ENCODE measurements at places on chromosomes 5 and 9. TPM values are rescaled to one million over a fixed set of nuclear protein-coding genes. Genes with fewer than 3 reads are reported as not detected.

LCNL1 gene
- 0.48 TPM for total RNA-seq

GRCh38 chr9:71483436-71483835 lies 284.9 kb downstream of the CEMIP2 start:
- peaks cover 5% of the 10 kb centered on the region for H3K27me3 ChIP-seq
- H3K4me3 ChIP-seq = no peak overlapping the region
- DNase-seq = no peak
- no peaks in the 10 kb centered on the region for H3K36me3 ChIP-seq
- H3K27ac ChIP-seq = no peak overlapping the region

DNA sequence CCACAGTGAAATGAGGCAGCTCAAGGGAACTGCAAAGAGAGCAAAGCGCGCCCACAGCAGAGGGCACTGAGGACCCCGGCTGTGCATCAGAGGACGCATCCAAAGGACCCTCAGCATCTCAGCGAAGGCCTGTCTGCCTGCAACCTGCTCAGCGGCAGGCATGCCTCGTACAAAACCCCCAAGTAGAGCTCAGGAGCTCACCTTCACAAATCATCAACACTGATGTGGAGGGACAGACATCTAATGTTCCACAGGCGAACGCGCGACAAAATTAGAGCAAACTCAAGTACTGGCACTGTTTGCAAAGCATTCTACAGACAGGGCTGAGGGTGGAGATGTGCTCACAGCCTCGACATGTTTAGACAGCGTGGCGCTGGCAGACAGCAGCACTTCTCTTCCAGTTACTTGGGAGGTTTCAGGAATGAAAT lies 81.0 kb downstream of the DCP2 start:
- H3K27me3 ChIP-seq = no peaks in the 10 kb centered on the region
- no peaks in the 10 kb centered on the region for H3K36me3 ChIP-seq
- H3K4me1 ChIP-seq = peaks cover 8% of the 10 kb centered on the region
- no peak overlapping the region for H3K4me3 ChIP-seq
- H3K27ac ChIP-seq = no peak overlapping the region

GRCh38 chr5:119398727-119399466 lies 43.1 kb downstream of the TNFAIP8 start:
- no peak for DNase-seq
- H3K36me3 ChIP-seq = peaks cover 33% of the 10 kb centered on the region
- peaks cover 35% of the 10 kb centered on the region for H3K4me1 ChIP-seq
- H3K27ac ChIP-seq = no peak overlapping the region
- H3K27me3 ChIP-seq = no peaks in the 10 kb centered on the region

DNA sequence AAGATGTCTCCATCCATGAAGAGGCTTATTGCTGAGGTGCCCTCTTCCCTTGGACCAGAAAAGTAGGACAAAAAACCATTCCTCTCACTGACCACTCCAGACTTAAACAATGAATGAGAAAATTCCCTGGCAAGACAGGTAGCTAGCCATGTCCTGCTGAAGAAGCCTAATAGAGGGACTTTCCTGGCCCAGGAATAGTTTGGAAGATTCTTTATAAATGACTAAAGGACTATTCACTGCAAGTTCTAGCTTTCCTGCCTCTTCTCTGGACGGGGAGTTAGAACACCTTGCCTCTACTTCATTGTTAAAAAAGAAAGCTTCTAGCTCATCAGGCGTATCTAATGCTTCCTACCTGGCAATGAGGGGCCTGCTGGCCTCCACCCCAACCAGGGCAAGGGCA lies 153.6 kb downstream of the NR3C1 start:
- no peaks in the 10 kb centered on the region for H3K27me3 ChIP-seq
- H3K36me3 ChIP-seq = peaks cover 7% of the 10 kb centered on the region
- peaks cover 1% of the 10 kb centered on the region for H3K4me1 ChIP-seq
- no peak overlapping the region for H3K4me3 ChIP-seq
- no peak overlapping the region for H3K27ac ChIP-seq

DNA sequence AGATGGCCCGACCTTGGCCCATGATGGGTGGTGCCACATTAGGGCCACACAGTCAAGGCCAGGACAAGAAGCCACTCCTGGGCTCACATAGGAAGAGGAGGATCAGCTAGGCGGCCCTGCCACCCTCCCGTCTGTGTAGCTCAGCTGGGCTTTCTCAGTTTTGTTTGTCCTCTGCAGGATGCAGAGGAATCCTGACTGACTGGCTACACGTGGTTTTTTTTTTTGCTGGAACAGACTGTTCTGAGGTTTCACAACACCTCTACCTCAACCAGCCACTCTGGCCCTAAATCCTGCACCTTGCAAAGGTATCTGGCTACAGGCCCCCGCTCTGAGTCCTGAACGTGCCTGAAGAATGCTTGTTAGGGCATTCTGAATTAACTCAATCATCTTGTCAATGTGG lies 88.3 kb upstream of the MSX2 start:
- H3K36me3 ChIP-seq = no peaks in the 10 kb centered on the region
- H3K4me1 ChIP-seq = no peaks in the 10 kb centered on the region
- H3K27ac ChIP-seq = no peak overlapping the region
- no peak for DNase-seq
- H3K4me3 ChIP-seq = no peak overlapping the region

RXRA gene
- total RNA-seq = 7.1 TPM

GRCh38 chr5:54861212-54861894 lies 124.0 kb downstream of the ESM1 start:
- peaks cover 23% of the 10 kb centered on the region for H3K27me3 ChIP-seq
- no peak for DNase-seq
- peaks cover 3% of the 10 kb centered on the region for H3K4me1 ChIP-seq
- no peak overlapping the region for H3K4me3 ChIP-seq
- no peak overlapping the region for H3K27ac ChIP-seq

GRCh38 chr9:2263665-2264064 lies 248.5 kb downstream of the SMARCA2 start:
- H3K4me1 ChIP-seq = peaks cover 4% of the 10 kb centered on the region
- no peaks in the 10 kb centered on the region for H3K36me3 ChIP-seq
- peaks cover 22% of the 10 kb centered on the region for H3K27me3 ChIP-seq
- no peak overlapping the region for H3K4me3 ChIP-seq
- H3K27ac ChIP-seq = no peak overlapping the region
- DNase-seq = no peak

DNA sequence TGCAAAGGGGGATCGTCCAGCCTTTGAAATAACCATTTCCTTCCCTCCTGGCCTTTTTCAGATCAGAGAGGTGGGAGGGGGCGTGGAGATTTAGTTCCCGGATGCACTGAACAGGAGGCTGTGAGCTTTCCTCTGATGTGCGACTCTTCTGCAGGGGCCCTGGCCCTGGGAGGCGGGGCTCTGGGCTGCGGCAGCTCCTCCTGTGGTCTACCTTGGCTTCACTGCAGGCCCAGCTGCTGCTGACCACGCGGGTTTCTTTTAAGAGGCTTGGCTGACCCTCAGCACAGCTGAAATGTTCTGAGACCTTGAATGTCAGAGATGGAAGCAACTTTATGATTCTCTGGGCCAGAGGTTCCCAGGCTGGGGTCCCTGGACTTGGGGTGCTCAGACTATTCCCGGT lies 27.0 kb upstream of the COL15A1 start:
- DNase-seq = no peak
- H3K36me3 ChIP-seq = no peaks in the 10 kb centered on the region
- H3K27me3 ChIP-seq = peaks cover 10% of the 10 kb centered on the region
- H3K27ac ChIP-seq = no peak overlapping the region

OMD gene
- not detected for total RNA-seq

GRCh38 chr5:96509316-96509715 lies 76.3 kb upstream of the PCSK1 start:
- H3K4me3 ChIP-seq = no peak overlapping the region
- H3K27ac ChIP-seq = no peak overlapping the region
- no peak for DNase-seq
- peaks cover 1% of the 10 kb centered on the region for H3K4me1 ChIP-seq

GRCh38 chr9:129289131-129289731 lies 111.2 kb upstream of the IER5L start:
- H3K27ac ChIP-seq = no peak overlapping the region
- H3K4me3 ChIP-seq = no peak overlapping the region
- no peaks in the 10 kb centered on the region for H3K4me1 ChIP-seq
- peak; percentile 21 for DNase-seq

- H3K27ac ChIP-seq = no peak overlapping the region
- H3K36me3 ChIP-seq = no peaks in the 10 kb centered on the region
- H3K4me1 ChIP-seq = no peaks in the 10 kb centered on the region
- H3K4me3 ChIP-seq = no peak overlapping the region
- H3K27me3 ChIP-seq = no peaks in the 10 kb centered on the region
- DNase-seq = no peak
Measured at GRCh38 chr5:25974451-25974850, 1063.9 kb downstream of the CDH9 start.

DNA sequence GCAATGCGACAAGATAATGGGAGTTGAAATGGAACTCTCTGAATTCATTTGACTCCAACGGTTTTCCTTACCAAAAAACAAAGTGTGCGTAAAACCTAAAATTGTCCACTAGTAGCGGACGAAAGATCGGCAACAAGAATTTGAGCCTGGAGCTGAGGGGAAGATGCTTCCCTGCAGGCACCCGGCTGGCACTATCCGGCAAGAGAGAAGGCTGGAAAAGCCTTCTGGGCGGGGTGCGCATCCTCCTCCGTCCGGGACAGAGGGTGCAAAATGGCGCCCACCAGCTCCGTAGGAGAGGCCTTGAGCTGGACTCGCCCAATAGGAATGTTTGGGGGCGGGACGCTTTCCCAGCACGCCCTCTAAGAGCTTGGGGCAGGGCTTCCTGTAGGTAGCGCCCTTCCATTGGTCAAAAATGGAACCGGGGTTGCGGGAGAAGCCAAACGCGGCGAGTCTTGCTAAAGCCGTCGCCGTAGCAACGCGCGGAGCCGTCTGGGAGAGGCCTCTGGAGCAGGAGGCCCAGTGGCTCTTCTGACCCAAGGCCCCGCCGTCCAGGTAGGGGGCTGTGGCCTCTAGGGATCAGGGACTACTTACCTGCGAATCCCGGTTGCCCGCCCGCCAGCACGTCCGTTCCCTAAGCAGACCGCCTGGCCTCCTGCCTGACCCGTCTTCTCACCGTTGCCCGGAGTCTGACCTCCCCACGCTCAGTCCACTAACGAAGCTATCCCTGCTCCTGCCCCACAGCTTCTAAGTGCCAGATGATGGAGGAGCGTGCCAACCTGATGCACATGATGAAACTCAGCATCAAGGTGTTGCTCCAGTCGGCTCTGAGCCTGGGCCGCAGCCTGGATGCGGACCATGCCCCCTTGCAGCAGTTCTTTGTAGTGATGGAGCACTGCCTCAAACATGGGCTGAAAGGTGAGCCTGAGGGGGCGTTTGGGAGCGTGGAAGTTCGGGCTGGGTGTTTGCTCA lies 9.2 kb downstream of the RUFY1 start:
- peak overlapping the region; percentile 85 for H3K4me3 ChIP-seq
- H3K4me1 ChIP-seq = peaks cover 9% of the 10 kb centered on the region
- peak overlapping the region; percentile 78 for H3K27ac ChIP-seq
- peak; percentile 81 for DNase-seq
- no peaks in the 10 kb centered on the region for H3K27me3 ChIP-seq

NOTCH1 gene
- total RNA-seq = 67.0 TPM

DNA sequence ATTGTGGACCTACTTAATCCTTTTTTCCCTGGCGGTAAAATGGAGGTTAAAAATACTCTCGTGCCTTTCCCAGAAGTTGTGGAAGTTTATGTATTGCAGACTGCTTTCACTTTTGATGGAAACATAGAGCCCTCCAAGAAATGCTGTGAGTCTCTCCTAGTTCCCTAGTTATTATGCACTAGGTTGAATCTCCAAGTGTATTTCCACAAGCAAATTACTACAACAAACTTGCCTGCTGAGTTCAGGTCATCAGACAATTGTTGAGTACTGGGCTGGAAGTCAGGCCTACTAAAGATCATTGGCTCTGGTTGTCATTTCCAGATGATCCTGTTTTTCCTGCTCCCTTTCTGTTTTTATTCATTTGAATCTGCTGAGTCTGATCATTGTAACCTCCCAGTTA lies 104.1 kb downstream of the CD180 start:
- no peaks in the 10 kb centered on the region for H3K4me1 ChIP-seq
- no peak overlapping the region for H3K4me3 ChIP-seq
- no peak overlapping the region for H3K27ac ChIP-seq
- no peak for DNase-seq

GRCh38 chr5:174453690-174454089 lies 270.7 kb upstream of the MSX2 start:
- no peaks in the 10 kb centered on the region for H3K36me3 ChIP-seq
- H3K4me3 ChIP-seq = peak overlapping the region; percentile 31
- no peak overlapping the region for H3K27ac ChIP-seq
- no peak for DNase-seq

- H3K27ac ChIP-seq = peak overlapping the region; percentile 91
- H3K27me3 ChIP-seq = no peaks in the 10 kb centered on the region
- peak overlapping the region; percentile 80 for H3K4me3 ChIP-seq
- peaks cover 13% of the 10 kb centered on the region for H3K36me3 ChIP-seq
- H3K4me1 ChIP-seq = peaks cover 29% of the 10 kb centered on the region
Measured at GRCh38 chr5:76175821-76176403, 92.7 kb downstream of the SV2C start.

DNA sequence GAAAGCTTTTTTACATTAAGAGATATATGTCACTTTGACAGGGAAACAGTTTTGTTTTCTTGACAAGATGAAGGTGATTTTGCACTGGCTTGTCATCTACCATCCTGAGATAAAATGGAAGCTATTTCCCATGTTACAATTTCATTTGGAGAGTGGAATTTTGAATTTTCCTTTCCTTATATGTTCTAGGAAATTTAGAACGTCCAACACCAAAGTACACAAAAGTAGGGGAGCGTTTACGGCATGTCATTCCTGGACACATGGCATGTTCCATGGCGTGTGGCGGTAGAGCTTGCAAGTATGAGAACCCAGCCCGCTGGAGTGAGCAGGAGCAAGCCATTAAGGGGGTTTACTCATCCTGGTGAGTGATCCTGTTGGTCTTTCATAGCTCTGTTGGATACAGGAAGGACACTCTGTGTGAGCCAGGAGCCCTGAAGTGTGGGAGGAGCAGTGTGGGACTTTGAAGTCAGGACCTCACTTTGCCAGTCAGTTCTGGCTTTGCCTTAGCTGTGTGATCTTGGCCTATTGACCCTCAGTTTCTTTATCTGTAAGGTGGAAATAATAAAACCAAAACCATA lies 887 bp downstream of the PTPDC1 start:
- H3K27me3 ChIP-seq = no peaks in the 10 kb centered on the region
- H3K36me3 ChIP-seq = peaks cover 3% of the 10 kb centered on the region
- H3K4me1 ChIP-seq = peaks cover 1% of the 10 kb centered on the region
- H3K4me3 ChIP-seq = no peak overlapping the region
- H3K27ac ChIP-seq = no peak overlapping the region

SLCO4C1 gene
- total RNA-seq = 0.40 TPM

TRIM36 gene
- 0.26 TPM for total RNA-seq

- peaks cover 19% of the 10 kb centered on the region for H3K4me1 ChIP-seq
- no peak for DNase-seq
- H3K4me3 ChIP-seq = no peak overlapping the region
- peaks cover 4% of the 10 kb centered on the region for H3K27me3 ChIP-seq
- H3K36me3 ChIP-seq = no peaks in the 10 kb centered on the region
- H3K27ac ChIP-seq = no peak overlapping the region
Measured at GRCh38 chr9:87713278-87713987, 12.5 kb upstream of the CTSL start.

- H3K36me3 ChIP-seq = no peaks in the 10 kb centered on the region
- H3K27ac ChIP-seq = no peak overlapping the region
- no peak for DNase-seq
- H3K4me3 ChIP-seq = no peak overlapping the region
- H3K27me3 ChIP-seq = peaks cover 5% of the 10 kb centered on the region
Measured at GRCh38 chr5:34674187-34674586, 18.1 kb downstream of the RAI14 start.

GRCh38 chr5:67765697-67766096 lies 449.9 kb upstream of the PIK3R1 start:
- no peak for DNase-seq
- no peaks in the 10 kb centered on the region for H3K36me3 ChIP-seq
- peaks cover 4% of the 10 kb centered on the region for H3K27me3 ChIP-seq

GRCh38 chr5:26940994-26941393 lies 97.4 kb downstream of the CDH9 start:
- H3K36me3 ChIP-seq = no peaks in the 10 kb centered on the region
- H3K27ac ChIP-seq = no peak overlapping the region

All from activated naive CD8-positive, alpha-beta T cell treated with anti-CD3 and anti-CD28 coated beads, Interleukin-2, amount 10 ng/mL, durations not matched to agents 7 days and 5 days (primary cell).